ENCODE measurements at places on chromosomes 5 and 9.

DNA sequence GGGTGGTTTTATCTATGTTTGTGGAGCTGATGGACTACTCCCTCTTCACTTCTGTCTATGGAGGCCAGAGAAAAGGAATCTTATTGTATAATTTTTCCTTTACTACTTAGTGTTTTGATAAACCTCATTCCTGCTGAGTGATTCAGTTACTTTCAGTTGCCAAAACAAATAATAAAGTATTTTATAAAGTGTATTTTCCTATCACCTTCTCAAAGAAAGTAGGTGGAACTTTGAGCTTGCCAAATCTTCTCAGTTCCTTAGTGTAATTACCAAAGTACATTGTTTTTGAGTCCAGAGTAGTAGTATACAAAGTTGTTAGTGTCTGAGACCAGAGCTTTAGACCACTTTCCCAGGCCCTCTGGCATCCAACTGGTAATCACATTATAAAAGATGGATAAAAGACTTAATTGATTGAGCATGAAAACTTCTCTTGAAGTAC, 13.5 kb downstream of the RABGAP1 start:
- DNase-seq, result no peak

DNA sequence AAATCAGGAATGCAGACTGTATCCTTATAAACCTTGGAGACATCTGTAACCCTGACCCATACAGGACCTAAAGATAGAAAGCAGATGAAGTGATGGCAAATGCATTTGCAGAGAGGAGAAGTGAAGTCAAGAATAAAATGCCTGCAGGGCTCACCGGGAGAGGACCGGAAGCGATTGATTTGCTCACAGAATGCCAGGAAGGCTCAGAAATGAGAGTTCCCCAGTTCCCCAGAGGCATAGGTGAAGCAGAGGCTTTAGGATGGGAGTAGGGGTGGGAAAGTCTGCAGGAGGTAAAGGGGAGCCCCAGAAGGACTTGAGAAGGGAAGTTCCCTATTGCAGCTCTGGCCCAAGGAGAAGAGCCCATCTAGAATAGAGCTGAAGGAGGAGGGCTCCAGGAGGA, 63.9 kb upstream of the TNFAIP8 start:
- no peak for DNase-seq

GRCh38 chr5:82684165-82684564, 393.0 kb downstream of the TMEM167A start:
- no peak for DNase-seq

- DNase-seq, result no peak
Measured at GRCh38 chr9:72150661-72151060, 1.4 kb downstream of the GDA start.

GRCh38 chr5:137216976-137217598, 282.0 kb downstream of the SPOCK1 start:
- DNase-seq, result no peak

DNA sequence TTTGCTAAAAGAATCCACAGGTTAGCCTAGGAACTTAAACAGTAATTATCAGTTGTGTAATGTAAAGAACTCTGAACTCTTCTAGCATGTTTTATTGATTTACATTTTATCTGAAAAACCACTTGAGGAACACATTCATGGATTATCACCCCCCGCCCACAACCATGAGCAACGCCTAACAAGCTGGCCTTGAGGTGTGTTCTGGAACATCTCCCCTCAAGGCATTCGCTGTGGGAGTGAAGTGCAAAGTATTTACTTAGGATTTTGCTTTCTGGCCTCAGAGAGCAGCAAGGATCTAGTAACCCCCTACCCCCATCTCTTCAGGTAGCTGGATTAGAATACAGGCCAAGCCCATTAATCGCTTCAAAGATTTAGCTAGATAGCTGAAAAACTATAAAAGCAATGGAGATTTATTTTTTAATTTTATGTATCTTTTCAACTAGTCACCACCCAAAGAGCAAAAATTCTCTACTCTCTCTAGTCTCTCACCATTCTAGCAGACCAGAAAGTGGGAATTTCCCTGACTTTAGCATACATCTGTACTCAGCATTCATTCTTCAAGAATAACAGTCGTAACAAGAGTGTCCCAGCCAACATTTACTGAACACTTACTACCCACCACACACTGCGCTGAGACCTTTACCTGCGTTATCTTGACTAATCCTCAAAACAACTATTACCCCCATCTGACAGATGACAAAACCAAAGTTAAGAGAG, 37.2 kb downstream of the DDX31 start:
- no peak for DNase-seq

GRCh38 chr9:70817311-70817710, 304.1 kb downstream of the TRPM3 start:
- no peak for DNase-seq

- DNase-seq, result no peak
Measured at GRCh38 chr5:126752081-126752785, 24.7 kb upstream of the LMNB1 start.

- DNase-seq, result no peak
Measured at GRCh38 chr5:84614906-84615305, 230.2 kb upstream of the EDIL3 start.

- no peak for DNase-seq
Measured at GRCh38 chr5:171588790-171589189, 169.3 kb downstream of the FGF18 start.

DNA sequence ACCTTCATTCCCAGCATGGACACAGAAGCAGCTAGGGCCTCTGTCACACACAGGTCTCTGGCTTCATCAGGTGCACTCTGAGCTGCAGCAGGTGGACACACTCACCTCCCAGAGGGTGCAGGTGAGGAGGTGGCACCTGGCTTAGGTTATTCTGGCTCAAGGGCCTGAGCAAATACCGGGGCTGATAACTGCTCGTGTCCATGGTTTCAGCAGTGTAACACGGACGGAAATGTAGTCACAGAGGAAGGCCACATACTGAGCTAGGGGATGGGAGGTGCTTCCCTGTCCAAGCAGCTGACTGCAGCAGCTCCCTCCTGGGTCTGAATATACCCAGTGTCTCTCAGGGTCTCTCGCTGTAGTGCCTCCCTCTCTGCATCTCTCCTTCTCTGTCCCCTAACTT, 5.7 kb downstream of the PHF2 start:
- no peak for DNase-seq

DNA sequence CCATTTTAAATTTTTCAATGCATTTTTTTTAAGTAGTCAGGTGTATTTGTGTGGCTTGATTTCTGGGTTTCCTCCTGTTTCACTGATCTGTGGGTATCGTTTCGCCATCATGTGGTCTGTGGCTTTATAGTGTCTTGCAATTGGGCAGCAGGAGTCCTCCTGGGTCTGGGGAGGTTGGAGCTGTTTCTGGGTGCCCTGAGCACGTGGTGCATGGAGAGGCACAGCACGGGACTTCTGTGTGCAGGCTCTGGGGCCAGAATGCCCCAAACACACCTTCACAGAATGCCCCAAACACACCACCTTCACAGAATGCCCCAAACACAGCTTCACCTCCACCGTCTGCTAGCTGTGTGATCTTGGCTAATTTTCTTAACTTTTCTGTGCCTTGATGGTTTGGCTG, 82.6 kb upstream of the COL5A1 start:
- DNase-seq, result no peak

- DNase-seq, result no peak
Measured at GRCh38 chr9:121814594-121814993, 163.2 kb downstream of the DAB2IP start.

GRCh38 chr9:127569886-127570401, 42.1 kb upstream of the STXBP1 start:
- DNase-seq, result no peak

DNA sequence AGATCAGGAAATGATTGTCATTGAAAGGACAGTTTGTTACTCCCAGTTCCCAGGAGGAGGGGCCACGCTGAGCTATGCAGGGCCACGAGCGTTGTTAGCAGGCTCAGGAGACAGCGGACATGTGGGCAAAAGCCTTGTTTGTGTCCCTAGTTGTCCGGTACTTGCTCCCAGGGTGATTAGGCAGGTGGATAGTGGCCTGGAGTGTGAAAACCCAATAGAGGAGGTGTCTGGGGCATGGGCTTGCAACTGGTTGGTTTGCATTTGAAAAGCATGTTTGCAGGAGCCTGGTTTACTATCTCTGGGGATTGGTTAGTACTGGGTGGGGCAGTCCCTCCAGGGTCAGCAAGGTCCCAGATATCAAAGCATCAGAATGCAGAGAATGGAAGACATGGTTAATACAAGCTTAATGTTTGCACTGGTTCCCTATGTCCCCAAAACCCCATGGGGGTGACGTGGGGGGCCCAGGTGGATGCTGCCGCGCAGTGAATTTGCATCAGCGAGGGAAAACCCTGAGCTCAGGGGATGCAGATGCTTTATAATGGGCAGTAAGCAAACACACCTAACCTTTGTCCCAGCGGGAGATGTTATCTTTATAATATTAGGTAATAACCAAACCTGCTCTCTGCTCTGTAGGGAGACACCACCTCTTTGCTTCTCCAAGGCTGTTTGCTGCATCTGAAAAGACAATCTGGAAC, 39.7 kb downstream of the ROPN1L start:
- DNase-seq, result no peak

DNA sequence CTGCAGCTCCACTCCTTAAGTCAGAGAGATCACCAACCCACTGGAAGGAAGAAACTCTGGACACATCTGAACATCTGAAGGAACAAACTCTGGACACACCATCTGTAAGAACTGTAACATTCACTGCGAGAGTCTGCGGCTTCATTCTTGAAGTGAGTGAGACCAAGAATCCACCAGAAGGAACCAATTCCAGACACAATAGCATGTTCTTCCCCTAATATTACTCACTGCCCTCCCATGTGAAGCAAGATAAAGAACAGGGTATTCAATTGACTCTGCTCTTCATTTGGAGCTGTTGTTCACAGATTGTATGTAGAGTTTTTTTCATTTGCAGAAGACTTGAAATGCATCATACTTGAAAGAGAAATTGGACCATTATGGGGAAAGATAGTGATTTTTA, 10.8 kb downstream of the SAXO1 start:
- DNase-seq, result no peak

- no peak for DNase-seq
Measured at GRCh38 chr9:35928591-35929452, 19.5 kb downstream of the SPAAR start.

DNA sequence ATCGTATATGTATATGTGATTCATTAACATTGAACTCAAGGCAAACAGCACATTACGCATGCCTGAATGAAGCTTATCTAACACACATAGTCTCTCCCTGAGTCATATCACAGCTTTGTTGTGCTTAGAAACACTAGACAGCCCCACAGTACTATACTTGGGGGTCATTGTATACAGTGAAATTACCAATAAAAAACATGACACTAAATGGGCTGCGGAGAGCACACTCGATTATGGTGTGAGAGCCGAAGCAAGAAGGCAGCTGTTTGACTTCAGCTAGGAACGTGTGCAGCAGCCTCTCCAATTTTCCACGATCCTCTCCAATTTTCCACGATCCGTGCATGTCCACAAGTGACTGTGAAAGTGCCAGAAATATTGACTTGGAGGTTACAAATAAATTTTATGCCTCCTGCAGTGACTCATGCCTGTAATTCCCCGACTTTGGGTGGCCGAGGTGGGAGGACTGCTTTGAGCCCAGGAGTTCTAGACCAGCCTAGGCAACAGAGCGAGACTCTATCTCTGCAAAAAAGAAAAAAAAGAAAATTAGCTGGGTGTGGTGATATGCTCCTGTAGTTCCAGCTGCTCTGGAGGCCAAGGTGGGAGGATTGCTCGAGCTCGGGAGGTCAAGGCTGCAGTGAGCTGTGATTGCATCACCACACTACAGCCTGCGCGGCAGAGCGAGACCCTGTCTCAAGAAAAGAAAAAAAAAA, 102.4 kb downstream of the DAPK1 start:
- no peak for DNase-seq

DNA sequence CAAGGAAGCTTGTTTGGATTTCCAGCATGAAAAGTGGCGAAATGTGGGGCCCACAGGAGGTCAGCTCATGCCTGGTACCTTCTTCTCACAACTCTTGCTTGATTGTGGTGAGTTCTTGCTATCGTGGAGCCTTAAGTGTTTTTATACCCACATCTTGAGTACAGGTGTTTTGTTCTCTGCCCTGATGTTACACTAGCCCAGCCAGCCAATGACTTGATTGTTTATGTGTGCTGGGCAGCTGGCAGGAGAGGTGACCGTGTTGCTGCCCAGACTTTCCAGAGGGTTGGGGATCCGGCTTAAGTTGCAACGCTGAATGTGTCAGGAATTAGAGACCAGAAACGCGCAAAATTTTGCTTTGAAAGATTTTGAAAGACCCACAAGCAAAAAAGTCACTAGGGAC, 24.0 kb upstream of the TPPP start:
- no peak for DNase-seq

GRCh38 chr9:97059626-97060025, 20.7 kb upstream of the CTSV start:
- no peak for DNase-seq

GRCh38 chr5:5363045-5363444, 59.4 kb upstream of the ICE1 start:
- DNase-seq, result no peak
